ENCODE measurements at places on chromosomes 7 and 10.

DNA sequence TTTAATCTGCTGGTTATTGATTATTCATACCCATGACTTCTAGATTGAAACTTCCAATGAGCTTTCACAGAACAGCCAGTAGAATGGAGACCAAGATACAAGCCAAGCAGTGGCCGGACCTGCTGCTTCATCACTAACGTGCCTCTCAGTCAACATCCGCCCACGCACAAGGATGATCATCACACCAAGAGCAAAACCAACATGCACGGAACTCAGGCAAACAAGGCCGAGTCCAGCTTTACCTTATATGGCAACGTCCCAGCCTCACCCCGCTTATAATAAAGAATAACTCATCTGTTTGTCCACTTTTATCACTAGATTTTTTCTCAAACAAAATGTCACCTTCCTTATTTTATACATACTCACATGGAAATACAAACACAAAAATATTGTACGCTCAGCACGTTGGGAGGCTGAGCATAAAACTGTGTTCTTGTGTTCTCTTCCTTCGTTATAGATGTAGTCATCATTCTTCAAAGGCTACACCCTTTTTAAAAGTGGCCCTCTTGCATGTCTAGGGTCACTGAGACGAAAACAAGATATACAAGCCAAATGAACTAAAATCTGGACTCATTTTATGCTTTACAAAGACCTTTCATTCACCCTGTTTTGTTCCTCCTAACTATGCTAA is 122.7 kb downstream of the SFMBT2 start:
- DNase-seq = no peak

- no peak for DNase-seq
These were observed 319.5 kb downstream of the DNAJB6 start for GRCh38 chr7:157656195-157656769.

DNA sequence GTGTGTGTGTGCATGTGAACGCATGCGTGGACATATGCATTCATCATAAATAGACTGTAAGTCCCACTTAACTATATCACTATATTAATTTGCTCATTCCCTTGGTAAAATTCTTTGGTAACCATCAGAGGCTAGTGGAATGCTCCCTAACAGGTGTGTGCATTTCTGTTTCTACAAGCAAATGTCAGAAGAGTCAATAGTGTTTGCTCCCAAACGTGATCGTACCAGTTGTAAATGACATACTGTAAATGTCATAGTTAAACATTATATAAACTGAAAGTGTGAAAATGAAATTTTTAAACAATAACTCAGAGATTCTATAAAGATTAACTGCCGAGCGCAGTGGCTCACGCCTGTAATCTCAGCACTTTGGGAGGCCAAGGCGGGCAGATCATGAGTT is 94.6 kb downstream of the ANLN start:
- no peak for DNase-seq

GRCh38 chr7:2941216-2941859 is 97.2 kb upstream of the GNA12 start:
- DNase-seq = no peak

- no peak for DNase-seq
These were observed 127.5 kb downstream of the SGMS1 start for GRCh38 chr10:50496228-50496627.

GRCh38 chr7:82810558-82811259 is 352.0 kb downstream of the PCLO start:
- DNase-seq = peak; percentile 90

DNA sequence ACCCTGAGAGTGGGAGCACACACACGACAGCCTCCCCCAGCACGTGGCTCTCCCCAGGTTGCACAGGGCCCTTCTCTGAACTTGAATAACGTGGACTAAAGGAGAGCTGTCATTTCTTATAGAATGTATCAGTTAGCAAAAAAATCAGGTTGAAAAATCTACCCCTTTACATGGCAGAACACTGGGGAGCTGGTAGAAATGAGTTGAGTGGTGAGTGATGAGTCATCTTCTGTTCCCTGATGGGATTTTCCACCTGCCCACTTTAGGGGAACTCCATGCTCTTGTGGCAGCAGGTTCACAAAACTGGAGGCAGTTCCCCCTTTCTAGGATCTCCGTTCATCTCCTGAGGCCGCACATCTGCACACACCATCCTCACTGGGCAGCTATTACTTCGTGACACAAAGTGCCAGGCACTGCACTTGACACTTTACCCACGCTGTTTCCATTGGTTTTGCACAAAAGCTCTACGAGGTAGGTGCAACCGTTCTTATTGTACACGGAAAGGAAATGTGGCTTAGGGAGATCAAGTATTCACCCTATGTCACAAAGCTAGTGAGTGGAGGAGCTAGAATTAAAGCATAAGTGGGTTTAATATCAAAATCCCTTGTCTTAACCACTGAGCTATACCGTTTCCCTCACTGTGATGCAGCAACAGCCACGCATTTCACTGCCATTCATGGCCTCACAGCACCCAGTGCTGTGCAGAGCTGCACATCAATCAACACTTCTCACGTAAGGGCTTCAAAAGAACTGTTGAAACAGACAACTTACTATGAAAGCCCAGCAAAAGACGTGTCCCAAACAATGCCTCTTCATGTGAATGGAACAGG is 80.2 kb downstream of the RNF216 start:
- DNase-seq = no peak

GRCh38 chr7:82443547-82444219 is at the start of gene CACNA2D1:
Gene CACNA2D1 (minus strand): TSS chr7:82443777.
- peak; percentile 90 for DNase-seq

GRCh38 chr7:27950123-27950522 is 210.2 kb downstream of the TAX1BP1 start:
- DNase-seq = no peak

DNA sequence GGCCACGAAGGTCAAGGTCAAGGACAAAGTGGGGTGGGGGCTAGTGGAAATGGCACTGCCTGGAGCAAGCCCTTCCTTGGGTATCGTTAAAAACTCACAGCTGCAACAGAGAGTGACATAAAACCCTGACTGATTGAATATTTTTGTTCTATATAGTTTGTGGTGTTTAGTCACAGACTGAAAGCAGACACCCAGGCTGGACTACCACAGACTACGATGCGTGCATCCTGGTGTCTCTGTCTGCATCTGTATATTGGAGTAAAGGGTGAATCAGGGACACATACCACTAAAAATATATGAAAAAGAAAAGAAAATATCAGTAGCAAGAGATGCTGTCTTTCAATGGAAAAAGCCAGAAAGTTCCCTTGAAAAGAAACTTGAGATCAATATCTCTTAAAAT is 101.4 kb downstream of the KLF6 start:
- DNase-seq = no peak

DNA sequence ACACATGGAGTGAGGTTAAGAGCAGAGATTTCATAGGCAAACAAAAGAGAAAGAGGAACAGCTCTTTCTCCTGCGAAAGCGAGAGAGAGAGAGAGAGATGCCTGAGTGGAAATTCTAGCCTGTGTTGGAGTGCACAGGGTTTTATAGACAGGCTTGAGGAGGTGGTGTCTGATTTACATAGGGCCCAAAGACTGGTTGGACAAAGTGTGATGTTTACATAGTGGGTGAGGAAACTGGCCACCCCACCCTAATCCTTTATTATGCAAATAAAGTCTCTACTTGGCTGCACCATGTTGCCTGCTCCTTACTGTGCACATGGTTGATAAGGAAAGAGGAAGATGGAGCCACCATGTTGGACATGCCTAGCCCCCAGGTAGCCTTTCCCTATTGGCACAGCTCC is 967.8 kb upstream of the SORCS1 start:
- no peak for DNase-seq

DNA sequence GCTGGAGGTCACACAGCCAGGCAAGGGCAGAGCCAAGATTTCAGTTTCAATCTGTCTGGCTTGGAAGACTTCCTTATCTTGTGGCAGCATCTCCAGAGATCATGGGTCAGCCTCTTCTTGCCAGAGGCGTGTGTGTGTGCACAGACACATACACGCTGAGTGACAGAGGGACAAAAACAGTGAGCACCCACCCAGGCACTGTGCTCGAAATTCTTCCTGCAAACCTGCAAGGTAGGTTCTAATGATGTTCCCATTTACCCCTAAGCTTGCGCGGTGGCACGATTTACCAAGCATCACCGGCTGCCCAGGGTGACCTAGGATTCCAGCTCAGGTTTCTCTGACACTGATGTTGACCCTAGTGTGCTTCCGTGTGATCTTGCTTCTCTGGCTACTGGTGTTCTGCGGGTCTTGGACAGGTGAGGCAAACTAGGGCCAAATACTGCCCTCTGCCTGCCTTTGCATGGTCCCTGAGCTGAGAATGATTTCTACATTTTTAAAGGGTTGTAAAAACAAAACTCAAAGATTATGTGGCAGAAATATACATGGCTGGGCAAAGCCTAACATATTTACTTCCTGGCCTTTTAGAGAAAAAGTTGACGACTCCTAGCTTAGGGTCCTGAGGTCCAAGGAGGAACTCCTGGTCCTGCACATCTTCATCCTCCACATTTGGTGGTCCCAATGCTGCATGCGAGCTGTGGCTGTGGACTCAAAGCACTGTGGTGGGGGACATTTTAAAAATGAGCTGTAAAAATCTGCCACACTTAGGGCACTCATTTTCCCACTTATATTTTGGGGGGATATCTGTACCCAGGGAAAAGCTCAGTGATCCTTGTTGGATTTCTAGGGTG is 268.5 kb downstream of the RPS24 start:
- DNase-seq = peak; percentile 56

- DNase-seq = no peak
These were observed 10.9 kb downstream of the PNPLA8 start for GRCh38 chr7:108515013-108515412.

GRCh38 chr7:90816511-90817142 is 220.5 kb downstream of the CDK14 start:
- no peak for DNase-seq

- no peak for DNase-seq
These were observed 31.2 kb downstream of the TBXAS1 start for GRCh38 chr7:139860090-139860775.

GRCh38 chr7:130292682-130293257 is at the start of gene CPA4:
Gene CPA4 (plus strand): TSS chr7:130293161. CDS start chr7:130293181, 20 bp downstream.
- no peak for DNase-seq

DNA sequence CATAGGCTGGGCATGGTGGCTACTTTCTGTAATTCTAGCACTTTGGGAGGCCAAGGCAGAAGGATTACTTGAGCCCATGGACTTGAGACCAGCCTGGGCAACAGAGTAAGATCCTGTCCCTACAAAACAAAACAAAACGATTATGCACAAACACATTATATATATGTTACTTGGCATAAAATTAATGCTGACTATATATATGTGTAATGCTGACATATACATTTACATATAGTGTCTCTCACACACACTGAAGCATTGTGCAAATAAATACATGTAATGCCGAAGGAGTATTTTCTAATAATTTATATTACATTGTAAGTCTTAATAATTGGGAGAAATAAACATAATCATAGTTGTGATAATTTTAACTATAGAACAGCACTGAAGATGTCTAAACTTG is 621.8 kb upstream of the ZNF722 start:
- no peak for DNase-seq

DNA sequence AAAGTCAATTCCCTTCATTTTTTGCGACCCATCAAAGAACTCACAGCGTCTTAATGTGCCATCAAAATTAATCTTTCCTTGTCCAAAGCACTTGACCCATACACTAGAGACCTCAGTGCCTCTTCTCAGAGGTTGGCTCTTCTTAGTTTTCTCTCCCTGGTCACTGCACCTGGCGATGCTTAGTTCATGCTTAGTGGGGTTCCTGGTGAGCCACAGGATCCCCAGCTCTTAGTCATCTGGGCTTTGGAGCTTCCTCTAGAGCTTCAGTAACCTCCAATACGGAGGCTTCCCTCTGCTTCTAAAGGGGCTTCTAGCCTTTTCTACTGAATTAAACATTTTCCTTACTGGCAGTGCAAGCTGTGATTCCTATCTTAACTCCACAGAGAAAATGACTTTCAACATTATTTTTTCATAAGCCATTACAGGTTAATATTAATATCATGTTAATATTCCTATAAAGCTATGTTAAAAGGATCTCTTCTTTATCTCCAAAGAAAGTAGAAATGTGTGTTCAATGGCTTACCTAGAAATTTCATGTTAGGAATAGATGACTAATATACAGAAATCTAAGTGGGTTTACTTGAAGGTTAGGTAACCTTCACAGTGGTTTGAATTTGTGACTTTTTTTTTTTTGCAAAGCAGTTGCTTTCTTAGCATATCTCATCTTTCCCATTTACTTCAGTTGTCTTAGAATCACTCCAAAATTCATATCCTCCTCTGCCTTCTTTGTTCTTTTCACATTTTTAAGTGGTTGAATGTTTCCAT is 295.2 kb downstream of the CAMK1D start:
- DNase-seq = no peak

DNA sequence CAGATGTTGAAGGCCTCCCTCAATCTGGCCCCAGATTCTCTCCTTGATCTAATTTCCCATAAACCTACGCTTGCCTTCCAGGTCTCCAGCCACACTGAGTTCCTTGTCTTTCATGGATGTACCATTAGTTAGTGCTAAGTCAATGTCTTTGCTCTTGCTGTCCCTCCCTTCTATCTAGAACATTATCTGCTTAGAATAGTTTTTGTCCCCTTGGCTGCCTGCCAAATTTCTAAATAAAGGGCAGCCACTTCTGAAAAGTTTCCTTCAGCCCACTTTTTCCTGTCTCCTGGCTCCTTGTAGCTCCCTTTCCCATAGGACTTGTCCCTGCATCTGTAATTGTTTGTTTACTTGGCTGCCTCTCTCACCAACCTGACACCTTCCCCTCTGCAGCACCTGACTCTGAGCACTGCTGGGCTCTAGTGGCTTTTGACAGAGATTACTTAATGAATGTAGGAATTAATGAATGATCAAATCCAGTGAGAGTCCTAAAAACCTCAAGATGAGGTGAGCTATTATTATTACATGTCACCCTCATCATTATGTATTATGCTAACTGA is 58.3 kb downstream of the CXCL12 start:
- DNase-seq = no peak

- DNase-seq = no peak
These were observed 246.1 kb downstream of the AUTS2 start for GRCh38 chr7:69844264-69844868.

GRCh38 chr7:82715344-82715743 is 271.8 kb upstream of the CACNA2D1 start:
- DNase-seq = no peak

DNA sequence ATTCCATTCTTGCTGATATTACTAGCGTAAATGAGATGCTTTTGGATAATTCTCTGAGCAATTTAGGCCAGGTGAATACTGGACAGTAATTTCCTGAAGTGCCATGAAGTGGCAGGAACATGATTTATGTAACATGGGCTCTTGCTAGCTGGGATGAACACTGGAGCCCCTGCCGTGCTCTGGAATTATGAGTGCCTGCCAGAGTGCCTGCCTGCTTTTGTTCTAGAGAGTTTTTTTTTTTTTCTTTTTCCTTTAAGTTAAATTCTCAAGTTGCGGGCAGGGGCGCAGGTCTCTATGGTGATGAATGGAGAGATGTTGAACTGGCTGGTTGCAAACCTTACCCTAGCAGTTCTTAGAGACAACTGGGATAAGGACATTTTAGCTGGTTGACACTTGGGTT is 165.9 kb downstream of the AUTS2 start:
- DNase-seq = no peak

Measured in SK-N-DZ (cell line).